NCI-H526 (cell line): ENCODE measurements at places on chromosomes 11 and 22.

DNA sequence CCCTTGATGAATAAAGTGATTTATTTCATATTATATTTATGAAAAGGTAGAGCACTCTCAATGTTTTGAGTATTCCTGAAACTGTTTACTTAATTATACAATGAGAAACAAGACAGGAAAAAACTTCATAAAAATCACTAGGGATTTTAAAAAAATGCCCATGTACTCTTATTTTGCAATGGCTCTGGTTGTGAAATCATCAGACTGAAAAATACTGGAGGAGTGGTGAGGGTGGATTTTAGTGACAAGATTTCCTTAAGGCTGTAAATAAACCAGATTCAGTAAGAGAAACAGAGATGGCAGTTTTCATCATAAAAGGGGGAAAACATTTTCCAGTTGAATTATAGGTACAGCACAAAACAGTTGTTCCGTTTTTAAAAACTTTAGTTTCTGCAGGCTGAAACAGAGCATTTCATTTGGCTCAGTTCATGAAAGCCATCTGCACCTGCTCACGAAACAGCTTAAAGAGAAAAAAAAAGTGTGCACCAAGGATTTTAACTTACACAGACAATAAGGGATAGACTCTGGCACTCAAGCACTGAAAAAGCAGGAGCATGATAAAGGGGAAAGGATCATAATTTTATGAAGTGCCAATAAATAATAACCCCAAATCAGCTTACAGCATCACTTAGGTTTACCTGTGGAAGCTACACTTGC is 100.7 kb downstream of the MAML2 start:
- no peak for DNase-seq

- DNase-seq = no peak
These were observed 9.7 kb upstream of the PGA3 start for GRCh38 chr11:61193596-61193995.

GRCh38 chr22:34427436-34427835 is 507.2 kb upstream of the LARGE1 start:
- DNase-seq = no peak

DNA sequence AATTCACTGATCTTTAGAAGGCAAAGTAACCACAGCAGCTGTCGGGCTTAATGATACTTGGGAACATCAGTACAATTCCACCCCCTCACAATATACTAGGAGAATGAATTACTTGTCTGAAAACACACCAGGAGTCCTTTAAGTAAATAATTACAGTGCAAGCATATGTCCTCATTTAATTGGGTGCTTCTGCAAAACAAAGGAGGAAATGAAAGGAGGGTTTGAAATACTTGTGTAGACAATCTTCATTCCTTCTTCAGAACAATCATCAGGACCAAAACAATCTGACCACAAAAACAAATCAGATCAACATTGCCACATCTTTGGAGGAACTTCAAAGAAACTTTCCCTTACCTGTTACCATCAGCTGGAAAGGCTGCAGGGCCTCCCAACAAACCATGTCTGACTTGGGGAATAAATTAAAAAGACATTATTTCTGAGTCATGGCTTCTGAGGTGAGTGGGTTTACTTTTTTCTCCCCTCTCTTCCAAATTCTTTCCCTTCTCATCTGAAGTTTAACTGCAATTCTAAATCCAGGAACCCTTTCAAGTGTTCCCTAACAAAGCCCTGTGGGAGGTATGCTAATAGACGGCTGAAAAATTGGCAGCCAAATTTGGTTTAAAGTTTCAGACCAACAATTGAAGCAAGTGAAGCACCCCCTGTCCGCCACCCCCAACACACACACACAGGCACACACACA is 12.5 kb upstream of the CCDC117 start:
- no peak for DNase-seq

GRCh38 chr11:6319001-6319703 is 1.1 kb downstream of the CAVIN3 start:
- no peak for DNase-seq

DNA sequence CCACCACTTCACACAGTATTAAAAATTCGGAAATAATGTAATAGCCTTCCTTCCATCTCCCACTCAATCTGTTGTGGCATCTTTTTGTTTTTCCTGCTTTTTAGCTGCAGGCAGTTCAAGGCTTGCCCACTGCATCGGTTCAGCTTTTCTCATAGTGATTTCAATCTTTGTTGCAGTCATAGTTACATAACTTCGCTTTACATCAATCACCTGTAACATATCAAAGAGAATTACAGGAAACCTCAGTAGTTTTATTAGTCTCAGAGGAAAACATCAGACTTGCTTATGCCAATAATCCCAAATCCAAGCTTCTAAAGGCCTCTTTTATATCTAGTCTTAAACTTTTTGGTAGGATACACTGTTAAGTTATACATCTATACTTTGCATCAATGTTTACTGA is 20.5 kb downstream of the CHORDC1 start:
- no peak for DNase-seq

- DNase-seq = no peak
These were observed 55.3 kb downstream of the BBOX1 start for GRCh38 chr11:27095887-27096286.

- DNase-seq = no peak
These were observed 57.0 kb upstream of the BLID start for GRCh38 chr11:122173074-122173450.

DNA sequence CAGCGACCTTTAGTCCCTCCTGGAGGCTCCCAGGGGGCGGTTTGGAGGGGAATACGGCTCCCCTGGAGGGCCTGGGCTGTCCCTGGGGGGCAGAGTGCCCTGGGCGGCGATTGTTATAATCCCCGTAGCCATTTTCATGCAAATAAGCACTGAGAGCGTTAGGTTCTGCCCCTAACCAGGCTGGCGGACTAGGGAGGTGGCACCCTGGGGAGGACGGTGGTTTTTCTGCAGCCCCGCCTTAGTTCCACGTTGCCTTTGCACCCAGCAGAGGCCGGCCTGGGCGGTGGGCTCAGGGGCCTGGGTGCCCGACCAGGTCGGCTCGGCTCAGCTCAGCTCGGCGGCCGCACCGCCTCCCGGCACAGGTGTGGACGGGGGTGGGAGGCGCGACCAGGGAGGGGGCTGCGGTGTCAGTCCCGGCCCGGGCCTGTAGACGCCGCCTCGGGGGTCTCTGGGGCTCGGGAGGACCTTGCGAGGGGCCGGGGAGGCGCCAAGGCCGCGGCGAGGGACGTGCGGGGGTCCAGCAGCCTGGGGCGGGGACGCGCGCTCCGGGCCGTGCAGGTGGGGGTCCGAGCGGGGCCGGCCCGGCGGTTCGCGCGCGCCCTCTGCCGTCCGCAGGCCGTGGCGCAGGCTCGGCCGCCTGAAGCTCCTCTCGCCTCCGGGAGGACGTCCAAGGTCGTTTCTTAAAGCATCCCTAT is 2.3 kb upstream of the DUSP8 start:
- peak; percentile 93 for DNase-seq

- no peak for DNase-seq
These were observed 37.8 kb downstream of the PPFIBP2 start for GRCh38 chr11:7551571-7551970.

DNA sequence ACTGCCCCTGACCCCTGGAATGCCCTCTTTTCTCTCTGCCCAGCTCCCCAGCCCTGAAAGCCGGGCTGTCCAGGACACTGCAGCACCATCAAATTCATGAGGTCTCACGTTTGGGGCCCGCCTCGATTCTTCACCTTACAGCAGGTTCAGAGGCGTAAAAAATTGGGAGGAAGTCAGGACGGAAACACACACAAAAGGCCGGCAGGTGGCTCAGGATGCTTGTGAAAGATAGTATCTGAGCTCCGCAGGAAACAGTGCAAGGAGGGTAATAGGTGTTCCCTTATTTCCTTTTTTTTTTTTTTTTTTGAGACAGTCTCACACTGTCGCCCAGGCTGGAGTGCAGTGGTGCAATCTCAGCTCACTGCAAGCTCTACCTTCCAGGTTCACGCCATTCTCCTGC is 4.1 kb downstream of the RFPL2 start:
- DNase-seq = no peak

- DNase-seq = peak; percentile 91
These were observed 222.0 kb downstream of the DBX1 start for GRCh38 chr11:19938169-19938856.
